KG1 (cell line): ENCODE measurements at places on chromosomes 16 and 17.

DNA sequence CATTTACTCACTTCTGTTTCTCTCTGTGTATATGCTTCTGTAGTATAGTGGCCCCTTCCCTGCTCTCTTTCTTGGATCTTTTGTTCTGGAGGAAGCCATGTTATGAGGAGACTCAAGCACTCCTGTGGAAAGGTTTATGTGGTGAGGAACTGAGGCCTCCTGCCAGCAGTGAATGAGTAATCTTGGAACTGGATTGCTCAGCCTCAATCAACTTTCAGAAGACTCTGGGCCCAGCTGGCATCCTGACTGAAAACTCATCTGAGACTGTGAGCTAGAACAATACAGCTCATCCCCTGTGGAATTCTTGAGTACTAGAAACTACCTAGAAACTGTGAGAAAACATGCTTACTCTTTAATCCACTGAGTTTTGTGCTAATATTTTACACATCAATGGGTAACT lies 133.1 kb upstream of the ZKSCAN2 start:
- no peak for DNase-seq

DNA sequence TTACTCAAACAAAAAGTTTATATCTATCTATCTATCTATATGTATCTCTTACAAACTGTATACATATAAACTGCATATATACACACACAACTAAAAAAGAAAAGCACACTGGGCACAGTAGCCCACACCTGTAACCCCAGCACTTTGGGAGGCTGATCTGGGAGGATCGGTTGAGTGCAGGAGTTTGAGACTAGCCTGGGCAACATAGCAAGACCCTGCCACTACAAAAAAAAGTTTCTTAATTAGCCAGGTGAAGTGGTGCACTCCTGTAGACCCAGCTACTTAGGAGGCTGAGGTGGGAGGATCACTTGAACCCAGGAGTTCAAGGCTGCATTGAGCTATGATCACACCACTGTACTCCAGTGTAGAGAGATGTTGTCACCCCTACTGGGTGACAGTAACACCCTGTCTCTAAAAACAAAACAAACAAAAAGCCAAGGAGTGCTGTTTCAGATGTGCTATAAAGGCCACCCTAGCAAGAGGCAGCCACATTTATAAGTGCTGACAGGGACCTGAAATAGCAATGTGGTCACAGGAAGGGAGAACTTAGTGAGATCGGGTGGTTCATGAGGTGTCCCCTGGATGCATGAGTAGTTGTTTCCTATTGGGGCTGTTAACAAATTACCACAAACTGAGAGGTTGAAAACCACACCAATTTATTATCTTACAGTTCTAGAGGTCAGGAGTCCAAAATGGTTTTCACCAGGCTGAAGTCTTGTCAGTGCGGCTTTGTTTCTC lies 4.8 kb downstream of the CD2BP2 start:
- no peak for DNase-seq

GRCh38 chr16:61210076-61210475 lies 826.2 kb downstream of the CDH8 start:
- no peak for DNase-seq

GRCh38 chr16:716768-717325 lies 1.9 kb downstream of the METRN start:
- DNase-seq: no peak

DNA sequence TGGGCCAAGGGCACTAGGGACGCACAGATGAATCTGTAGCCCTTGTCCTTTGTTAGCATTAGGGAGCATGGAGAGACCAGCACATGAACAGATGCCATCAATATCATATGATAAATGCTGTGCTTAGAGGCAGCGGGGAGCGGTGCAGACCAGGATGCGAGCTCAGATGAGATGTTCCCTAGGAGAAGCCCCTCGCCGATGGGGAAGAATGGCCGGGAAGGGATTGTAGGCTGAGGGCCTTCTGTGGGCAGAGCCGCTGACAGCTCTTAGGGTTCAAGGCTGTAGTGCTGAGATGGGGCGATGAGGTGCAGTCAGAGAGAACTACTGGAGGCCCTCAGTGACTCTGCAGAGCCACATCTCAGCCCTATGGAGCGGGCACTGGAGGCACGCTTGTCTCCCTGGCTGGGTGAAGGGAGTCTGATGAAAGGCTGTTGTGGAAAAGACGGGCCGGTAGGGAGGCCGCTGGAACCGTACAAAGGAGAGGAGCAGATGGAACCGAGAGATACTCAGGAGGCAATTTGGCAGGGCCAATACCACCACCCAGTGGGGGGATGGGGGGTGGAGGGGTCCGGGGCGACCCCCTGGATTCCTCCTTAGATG lies 66.3 kb upstream of the ENDOV start:
- no peak for DNase-seq

DNA sequence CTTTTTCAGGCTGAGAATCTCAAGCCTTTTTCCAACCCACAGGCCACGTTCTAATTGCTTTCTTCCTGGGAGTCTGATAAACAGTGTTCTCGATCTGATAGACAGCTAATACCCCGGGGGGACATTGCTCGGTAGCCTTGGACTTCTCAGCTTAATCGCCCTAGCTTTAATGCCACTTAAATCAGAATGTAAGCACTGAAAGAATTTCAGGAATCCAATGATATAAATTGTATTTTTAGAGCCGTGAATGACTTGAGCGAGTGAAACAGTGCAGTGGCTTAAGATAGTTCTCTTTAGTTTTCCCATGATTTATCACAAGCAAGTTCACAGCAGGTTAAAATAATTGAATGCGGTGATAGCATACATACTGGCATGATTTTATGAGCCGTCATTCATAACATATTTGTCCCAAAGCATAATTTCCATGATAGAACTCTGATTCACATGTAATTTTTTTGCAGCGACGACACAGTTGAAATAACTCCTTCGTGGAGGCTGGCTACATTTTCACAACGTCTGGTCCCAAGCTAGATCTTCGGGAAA lies 116.1 kb upstream of the MYOCD start:
- DNase-seq: no peak

- no peak for DNase-seq
These were observed 9.7 kb downstream of the ETV4 start for GRCh38 chr17:43536236-43536992.

- DNase-seq: no peak
These were observed 888.1 kb downstream of the KCNJ2 start for GRCh38 chr17:71057448-71057847.

DNA sequence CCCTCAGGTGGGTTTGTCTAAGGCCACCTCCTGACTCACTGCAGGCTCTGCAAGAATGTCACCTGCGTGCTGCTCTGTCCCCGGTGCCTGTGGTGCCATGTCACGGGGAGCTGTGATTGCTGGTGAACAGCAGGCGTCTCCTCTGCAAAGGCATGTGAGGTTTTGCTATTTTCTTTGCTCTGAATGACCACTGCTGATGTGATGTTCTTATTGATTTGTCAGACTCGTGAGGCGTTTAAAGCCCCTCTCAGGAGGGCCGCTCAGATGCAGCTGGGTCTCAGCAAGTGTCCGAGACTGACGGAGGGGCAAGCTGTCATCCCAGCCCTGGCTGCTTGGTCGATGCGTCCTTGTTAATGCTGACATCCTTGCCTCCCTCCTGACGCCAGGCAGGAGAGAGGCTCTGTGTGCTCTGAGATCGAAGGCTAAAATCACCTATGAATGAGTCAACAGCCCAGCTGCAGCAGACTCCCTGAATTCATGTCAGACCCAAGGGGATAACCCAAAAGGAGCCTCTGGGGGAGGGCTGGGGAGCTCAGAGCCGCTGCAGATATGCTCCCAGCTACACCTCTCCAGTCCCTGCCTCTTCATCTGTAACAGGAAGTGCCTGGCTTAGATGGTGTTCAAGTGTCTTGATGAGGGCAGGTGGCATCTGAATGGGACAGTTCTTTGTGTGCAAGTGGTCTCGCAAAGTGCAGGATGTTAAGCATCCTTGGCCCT lies 11.8 kb upstream of the PEMT start:
- DNase-seq: no peak

DNA sequence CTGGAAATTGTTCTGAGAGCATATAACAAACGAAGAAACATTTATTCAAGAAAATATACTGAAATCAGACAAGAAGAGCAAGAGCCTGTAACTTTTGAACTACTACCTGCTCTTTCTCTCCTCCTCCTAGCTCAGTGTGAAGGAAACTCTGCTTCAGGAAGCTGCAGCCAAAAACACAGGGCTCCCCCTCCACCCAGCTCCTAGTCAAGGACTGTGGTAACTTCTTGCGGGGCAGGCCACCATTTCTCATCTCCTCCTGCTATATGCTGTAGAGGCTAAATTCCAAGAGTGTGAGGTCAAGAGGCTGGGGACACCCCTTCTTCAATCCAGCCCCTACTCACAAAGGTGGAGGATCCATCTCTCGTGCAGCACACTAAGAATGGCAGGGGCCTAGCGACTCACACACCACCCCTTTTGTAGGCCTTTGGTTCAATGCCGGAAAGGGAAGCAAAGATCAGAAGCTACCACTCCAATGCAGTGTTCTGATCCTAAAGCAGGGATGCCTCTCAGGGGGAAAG lies 74.6 kb downstream of the ITFG1 start:
- no peak for DNase-seq

DNA sequence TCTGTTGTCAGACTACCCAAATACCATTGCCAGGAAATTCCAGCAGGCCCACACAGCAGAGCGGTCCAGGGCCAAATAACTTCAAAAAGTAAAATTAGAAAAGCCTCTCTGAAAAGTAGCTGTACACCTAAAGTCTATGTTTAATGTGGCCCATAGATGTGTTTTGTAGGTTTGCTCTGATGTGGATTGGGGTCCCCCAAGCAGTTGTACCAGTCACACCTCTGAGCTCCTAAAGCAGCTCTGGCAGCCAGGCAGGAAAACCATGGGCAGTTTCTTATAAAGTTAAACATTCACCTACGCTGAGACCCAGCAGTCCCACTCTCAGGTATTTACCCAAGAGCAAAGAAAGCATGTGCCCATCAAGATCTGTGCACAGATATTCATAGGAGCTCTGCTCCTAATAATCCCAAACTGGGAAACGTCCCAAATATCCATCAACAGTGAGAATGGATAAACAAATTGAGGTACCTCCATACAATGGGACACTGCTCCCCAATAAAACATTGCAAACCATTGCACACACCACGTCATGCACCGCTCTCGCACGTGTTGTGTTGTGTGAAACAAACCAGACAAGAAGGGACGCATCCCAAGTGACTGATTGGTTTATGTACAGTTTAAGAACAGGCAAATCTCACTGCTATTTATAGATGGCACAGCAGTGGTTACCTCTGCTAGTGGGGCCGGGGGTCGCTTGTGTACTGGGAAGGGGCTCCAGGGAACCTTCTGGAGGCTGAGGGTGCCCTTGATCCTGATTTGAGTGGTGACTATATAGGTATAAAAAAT lies 15.8 kb upstream of the PRM1 start:
- peak; percentile 70 for DNase-seq

- no peak for DNase-seq
These were observed 422 bp downstream of the CD300LF start for GRCh38 chr17:74712301-74712700.

DNA sequence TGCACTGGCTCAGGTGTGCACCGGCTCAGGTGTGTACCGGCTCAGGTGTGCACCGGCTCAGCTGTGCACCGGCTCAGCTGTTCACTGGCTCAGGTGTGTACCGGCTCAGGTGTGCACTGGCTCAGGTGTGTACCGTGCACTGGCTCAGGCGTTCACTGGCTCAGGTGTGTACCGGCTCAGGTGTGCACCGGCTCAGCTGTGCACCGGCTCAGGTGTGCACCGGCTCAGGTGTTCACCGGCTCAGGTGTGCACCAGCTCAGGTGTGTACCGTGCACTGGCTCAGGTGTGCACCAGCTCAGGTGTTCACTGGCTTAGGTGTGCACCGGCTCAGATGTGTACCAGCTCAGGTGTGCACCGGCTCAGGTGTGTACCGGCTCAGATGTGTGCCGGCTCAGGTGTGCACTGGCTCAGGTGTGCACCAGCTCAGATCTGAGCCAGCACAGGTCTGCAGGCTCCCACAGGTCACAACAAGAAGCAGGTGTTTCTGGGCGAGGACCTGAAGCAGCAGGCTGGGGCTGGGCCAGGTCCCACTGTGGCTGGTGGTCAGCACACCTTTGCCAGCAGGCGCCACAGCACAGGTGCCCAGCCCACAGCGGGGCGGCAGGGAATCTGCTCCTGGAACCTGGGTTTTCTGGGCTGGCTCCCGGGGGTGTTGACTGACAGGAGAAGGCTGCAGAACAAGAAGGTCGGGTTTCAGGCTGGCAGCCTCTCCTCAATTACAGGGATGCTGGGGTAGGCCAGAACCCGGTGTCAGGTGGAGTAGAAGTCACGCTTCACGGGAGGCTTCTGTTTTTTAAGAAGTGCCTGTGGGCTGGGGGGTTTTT lies 17.2 kb downstream of the METRNL start:
- no peak for DNase-seq

DNA sequence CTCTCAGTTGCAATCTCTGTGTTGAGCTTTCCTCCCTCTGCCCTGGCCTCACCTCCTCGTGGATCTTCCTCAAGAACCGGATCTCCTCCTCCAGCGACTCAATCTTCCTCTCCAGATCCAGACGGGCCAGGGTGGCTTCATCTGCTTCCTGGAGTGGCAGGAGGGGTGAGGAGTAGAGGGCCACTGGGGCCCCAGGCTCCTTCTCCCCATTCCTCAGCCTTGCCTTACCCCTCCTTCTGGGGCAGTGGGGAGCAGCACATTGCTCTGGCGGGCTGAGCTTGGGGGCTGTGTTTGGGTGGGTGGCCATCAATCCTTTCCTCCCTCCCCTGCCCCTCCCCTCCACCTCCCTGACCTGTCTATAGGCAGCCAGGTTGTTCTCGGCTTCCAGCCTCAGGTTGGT lies 1.6 kb downstream of the GFAP start:
- DNase-seq: no peak

GRCh38 chr16:56869513-56870275 lies 4.7 kb downstream of the SLC12A3 start:
- no peak for DNase-seq

GRCh38 chr16:1076801-1077576 lies 4.4 kb downstream of the SSTR5 start:
- no peak for DNase-seq

DNA sequence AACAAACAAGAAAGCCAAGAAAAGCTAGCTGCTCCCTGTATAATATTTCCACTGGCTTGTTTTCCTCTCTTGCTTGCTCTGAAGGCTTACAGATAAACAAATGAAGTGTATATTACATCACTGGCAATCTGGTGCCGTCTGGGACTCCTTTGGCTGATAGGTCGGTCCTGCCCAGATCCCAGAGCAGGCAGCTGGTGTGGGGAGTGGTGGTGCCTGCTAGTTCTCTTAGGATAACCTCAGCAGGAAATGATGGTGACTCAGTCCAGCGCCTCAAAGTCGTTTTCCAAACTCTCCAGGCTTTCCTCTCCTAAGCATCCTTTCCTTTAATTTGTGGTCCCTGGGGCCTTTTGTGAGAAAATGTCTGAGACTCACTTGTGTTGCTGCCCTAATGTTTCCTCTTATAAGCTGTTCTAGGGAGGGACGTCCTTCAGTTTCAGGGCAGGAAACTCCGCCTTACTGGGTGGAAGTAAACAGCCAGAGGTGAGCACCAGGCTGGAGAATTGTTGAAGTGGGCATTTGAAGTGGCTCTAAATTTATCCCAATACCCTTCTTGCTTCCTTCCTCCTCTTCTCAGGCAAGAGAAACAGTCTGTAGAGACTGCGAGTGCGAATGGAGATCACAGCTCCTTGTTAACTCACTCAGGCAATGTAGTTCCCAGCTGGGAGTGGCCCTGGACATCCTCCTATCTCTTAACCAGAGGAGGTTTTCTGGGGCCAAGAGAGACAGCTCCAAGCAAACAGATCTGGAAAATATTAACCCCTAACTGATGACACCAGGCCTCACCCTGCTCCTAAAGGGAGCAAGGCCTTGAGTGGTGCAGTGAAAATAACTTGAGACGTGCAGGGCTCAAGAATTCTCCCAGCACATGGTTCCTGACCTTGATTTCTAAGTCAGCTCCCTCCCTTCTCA lies 34.9 kb downstream of the CD300LF start:
- DNase-seq: no peak
